Stimulated activated CD8-positive, alpha-beta memory T cell treated with anti-CD3 and anti-CD28 coated beads, Interleukin-2, amount 100 ng/mL, for 1 hour (primary cell): ENCODE measurements at places on chromosomes 5 and 9.

- no peak for DNase-seq
These were observed 430.9 kb downstream of the CHSY3 start for GRCh38 chr5:130335117-130335516.

DNA sequence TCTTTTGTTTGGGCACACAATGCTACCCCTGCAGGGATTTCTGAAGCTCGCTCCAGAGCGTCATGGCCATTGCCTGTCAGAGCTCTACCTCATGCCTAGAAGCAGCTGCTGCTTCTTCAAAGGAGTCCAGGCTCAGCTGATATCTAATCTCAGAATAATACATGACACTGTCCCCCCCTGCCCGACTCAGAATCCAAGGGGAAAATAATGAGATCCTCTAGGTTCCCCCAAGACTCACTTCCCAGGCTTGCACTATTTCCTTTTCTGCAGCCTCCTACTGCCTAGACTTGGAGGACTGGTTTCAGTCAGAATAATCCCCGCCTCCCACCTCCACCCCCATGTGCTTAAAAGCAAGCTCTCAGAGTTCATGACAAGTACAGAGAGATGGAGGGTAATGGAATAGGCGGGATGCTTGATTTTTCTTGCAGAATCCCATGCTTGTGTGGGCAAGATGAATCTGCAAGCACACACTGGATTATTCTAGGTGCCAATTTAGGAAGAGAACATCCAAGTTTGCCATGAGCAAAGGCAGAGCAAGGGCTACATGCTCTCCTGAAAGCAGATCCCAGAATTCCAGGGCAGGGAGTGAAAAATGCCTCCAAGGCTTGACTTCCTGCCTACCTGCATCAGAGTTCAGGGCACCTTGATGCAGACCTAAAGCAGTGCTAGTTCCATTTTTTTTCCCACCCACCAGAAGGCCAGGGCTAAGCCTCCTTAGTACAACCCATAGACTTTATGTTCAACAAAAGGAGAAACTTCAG, 97.4 kb upstream of the IFNK start:
- no peak for DNase-seq

- DNase-seq, result no peak
These were observed 55.8 kb downstream of the SLC22A5 start for GRCh38 chr5:132425009-132425937.

DNA sequence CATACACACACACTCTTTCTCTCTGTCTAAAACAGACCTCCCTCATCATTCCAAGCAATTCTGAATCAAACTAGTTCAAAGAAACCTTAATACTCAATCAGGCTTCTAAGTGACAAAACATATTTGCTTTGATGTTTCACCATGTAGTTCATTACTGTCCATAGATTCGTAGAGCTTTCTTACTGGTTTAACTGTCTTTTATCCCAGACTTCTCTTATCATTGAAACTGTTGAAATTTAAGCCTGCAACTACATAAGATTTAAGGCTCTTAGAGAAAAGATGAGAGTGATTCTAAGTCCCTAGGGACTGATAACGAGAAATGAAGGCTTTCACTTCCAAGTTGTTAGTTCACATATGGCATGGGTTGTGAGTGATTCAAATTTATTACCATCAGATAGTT, 11.0 kb upstream of the PLAC8L1 start:
- DNase-seq, result no peak

DNA sequence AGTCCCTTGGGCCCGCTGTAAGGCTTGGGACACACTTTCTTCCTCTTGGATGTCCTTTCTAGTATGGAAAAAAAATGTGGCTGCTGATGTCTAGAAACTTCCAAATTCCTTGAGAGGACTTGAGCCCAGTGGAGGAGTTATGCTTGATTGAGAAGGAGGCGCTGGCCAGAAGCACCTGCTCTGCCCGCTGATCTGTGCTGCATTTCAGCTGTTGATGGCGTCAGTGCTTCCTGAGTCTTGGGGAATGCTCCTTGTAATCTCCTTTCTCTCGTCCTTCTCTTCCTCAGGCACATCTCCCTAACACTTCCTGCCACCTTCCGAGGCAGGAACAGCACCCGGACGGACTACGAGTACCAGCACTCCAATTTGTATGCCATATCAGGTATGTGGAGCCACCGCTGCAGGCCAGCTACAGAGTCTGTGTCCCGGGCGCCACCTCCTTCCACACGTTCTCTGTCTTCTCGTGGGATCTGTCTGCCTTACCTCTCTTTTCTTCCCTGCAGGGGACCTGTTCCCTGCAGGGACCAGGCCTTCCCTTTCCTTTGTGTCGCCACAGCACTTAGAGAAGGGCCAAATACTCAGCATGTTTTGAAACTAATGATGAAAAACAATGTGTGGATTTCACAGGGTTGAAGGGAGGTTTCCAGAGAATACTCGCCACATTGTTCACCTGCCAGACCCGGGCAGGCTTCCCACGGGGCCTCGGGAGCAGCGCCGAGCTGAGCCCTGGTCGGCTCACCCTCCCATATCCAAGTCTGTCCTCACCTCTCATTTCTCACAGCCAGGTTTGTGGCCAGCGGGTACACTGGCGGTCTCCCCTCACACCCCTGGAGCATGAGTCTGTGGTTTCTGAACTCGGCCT, 95.2 kb downstream of the MVB12B start:
- DNase-seq, result no peak

DNA sequence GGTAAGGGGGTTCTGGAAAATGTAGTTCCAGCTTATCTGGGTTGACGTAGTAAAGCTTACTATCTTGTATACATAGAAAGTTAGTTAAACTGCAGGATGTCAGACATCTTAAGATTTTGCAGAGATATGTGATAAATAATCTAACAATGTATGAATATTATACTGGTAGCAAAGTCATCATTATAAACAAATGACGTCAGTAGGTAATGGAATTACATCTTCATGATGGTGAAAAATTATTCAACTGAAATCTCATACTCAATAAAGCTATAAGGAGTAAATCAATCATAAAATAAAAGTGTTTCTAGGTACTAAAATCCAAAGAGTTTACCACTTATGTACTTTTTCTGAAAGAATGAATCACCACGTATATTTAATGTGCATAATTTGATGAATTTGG, 217.3 kb upstream of the CDH10 start:
- no peak for DNase-seq

DNA sequence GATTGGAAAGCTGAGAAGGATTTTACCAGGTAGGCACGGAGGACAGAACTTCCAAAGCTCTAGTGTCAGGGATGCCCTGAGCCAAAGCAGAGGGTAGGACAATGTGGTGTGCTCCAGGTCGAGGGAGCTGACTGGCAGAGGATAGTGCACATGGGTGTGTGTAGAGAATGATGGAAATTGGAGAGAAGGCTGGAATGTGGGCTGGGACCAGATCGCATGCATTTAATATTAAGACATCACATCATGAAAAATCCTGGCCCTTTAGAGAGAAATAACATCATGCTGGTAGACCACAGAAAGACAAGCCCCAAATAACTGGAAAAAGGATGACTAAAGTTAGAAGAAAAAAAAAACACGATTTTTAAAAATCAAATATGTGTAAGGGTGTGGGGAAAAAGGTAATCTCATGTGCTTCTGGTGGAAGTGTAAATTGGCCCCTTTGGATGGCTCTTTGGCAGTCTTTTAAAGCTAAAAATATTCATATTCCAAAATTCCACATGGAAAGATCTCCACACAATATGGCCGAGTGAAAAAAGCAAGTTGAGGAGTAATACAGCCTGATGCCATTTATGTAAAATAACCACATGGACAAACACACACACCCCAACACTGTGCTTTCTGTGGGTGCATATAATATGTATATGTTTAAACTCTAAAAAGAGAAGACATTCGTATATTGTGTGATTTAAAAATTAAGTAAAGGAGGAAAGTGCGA, 67.0 kb upstream of the TGFBR1 start:
- no peak for DNase-seq

DNA sequence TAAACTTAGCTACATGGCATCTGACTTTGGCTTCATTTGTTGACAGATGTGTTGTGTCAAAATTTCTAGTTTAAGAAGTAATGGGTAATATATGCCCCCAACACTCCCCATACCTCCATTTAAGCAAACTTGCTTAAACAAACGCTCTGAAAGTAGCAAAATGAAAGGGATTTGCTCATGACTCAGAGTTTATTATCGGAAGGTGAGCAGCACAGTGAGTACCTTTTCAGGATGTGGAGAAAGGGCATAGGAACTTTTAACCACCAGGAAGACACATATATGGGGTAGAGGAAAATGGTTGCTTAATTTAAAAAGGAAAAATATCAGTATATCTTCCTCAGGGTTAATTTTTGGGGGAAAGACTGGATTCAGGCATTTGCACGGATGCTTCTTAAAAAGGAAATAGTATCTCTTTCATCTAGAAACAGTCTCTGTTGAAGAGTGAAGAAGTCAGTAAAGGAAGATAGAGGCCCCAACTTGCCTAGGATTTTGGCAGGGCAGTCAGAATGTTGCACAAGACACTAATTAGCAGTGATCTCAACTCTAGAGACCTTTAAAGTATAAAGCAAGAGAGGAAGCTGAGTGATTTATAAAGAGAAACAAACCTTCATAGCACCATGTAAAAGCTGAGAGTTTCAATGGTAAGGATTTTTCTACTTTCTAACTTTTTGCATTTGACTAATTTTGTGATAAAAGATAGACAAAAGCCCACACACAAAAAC, 155.1 kb downstream of the TRIO start:
- DNase-seq, result no peak

GRCh38 chr5:163563112-163563511, 57.7 kb downstream of the MAT2B start:
- no peak for DNase-seq

DNA sequence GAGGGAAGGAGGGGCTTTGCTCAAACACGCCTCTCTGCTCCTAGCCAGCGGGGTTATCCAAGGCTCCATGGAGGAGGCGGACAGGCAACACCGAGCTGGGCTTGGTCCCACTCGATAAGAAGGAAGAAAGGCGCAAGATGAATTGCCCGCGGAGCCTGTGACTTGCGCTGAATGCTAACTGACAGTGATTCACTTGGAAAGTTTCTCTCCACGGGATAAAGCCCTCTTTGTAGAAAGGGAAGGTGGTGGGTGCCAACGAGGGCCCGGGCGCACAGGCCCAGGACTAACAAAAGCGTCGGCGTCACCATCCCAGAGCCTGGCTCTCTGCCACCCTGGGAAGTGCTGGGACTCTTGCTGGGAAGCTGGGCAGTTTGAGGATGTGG, 76.0 kb downstream of the VAV2 start:
- DNase-seq, result no peak

DNA sequence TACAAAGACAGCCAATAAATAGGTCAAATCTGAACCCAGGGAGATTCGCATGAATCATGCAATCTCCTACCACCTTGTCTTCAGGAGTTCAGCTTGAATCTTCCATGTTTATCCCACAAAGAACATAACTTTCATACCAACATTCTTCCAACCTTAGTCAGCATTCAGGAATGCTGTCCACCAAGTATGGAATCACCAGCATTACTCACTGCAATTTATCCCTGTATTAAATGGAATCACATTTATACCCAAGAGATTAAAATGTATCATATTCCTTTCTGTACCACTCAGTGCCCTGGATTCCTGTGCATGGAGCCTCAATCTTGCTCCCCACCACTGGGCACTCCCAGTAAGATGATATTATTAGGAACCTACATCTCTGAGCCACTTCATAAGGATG, 162.6 kb downstream of the GLIS3 start:
- DNase-seq, result no peak

GRCh38 chr9:16651446-16651964, 219.0 kb downstream of the BNC2 start:
- DNase-seq, result no peak

GRCh38 chr9:100595391-100596199, 17.7 kb downstream of the CAVIN4 start:
- DNase-seq, result no peak

GRCh38 chr9:83199240-83199639, 136.3 kb upstream of the RASEF start:
- no peak for DNase-seq

DNA sequence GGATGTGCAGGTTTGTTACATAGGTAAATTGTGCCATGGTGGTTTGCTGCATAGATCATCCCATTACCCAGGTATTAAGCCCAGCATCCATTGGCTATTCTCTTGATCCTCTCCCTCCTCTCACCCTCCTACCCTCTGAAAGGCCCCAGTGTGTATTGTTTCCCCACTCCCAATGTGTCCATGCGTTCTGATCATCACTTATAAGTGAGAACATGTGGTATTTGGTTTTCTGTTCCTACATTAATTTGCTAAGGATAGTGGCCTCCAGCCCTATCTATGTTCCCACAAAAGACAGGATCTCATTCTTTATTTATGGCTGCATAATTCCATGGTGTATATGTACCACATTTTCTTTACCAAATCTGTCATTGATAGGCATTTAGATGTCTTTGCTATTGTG, 243.3 kb upstream of the PDE4D start:
- DNase-seq, result no peak
